ENCODE measurements at places on chromosomes 7 and 10.
A peak's percentile ranks its signal among the peaks of the same experiment; 100 is the strongest.

DNA sequence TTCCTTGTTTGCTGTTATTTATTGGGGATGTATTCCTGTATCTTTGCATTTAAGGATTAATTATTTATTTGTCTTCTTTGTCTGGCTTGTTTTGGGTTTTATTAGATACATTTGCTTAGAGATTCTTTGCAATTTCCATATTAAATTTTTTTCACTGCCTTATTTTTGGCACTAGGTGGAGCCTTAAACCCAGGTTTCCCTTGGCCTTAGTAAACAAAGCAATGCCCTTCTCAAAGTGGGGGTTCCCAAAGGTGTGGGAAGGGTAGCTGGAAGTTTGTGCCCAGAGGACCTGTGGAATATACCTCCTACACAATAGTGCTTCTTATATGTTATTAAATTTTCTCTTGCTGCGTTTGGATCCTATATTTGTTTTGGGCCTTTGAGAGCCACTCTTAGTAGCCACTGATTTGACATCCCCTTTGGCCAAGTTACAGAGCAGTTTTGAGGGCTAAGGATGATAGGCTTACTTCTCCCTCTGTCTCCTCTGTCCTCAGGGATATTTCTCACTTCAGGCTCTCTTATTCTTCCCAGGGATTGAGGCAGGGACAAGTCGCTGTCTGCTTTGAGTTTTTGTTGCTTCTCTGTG is 162.3 kb downstream of the ITGB1 start:
- no peak for DNase-seq

DNA sequence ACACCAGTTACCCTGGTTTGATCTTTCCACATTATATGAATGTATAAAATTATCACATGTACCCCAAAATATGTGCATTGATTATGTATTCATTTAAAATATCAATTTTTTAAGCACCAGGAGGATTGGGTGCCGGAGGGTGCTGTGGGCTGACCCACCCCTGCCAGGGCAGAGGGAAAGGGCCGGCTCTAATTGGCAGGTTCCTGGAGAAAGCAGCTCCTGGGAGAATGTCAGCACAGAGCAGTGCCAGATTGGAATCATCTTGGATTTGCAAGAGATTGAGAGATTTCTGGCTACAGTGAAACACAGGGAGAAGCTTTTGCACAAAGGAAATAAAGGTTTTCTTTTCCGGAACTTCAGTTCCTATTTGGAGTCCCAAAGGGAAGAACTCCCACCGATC is 264.4 kb upstream of the TCERG1L start:
- DNase-seq = no peak

- DNase-seq = no peak
Observed at GRCh38 chr10:47240173-47240572, 59.8 kb upstream of the GDF10 start.

- no peak for DNase-seq
Observed at GRCh38 chr7:137882261-137882668, 35.5 kb upstream of the DGKI start.

- DNase-seq = peak; percentile 45
Observed at GRCh38 chr7:98202367-98203195, 8.7 kb upstream of the BHLHA15 start.

GRCh38 chr7:81484261-81484660 is 285.6 kb downstream of the HGF start:
- DNase-seq = no peak

GRCh38 chr7:31642681-31643115 is 44.3 kb upstream of the PPP1R17 start:
- no peak for DNase-seq

DNA sequence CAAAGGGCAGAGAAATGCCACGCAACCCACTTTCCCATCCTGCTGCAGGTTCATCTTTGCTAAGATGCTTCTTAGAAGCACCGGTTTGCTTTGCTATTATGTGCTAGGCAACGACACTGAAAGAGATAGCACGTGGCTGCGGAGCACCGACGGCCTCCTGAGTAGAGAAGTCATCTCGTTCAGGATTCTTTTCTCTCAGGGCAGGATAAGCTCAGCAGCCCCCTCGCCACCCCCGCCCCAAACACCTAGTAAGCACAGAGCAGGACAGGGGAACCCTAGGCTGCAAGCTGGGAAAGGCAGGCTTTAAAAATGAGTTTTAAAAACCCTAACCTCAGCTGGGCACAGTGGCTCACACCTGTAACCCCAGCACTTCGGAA is 15.0 kb downstream of the ASB13 start:
- DNase-seq = no peak

DNA sequence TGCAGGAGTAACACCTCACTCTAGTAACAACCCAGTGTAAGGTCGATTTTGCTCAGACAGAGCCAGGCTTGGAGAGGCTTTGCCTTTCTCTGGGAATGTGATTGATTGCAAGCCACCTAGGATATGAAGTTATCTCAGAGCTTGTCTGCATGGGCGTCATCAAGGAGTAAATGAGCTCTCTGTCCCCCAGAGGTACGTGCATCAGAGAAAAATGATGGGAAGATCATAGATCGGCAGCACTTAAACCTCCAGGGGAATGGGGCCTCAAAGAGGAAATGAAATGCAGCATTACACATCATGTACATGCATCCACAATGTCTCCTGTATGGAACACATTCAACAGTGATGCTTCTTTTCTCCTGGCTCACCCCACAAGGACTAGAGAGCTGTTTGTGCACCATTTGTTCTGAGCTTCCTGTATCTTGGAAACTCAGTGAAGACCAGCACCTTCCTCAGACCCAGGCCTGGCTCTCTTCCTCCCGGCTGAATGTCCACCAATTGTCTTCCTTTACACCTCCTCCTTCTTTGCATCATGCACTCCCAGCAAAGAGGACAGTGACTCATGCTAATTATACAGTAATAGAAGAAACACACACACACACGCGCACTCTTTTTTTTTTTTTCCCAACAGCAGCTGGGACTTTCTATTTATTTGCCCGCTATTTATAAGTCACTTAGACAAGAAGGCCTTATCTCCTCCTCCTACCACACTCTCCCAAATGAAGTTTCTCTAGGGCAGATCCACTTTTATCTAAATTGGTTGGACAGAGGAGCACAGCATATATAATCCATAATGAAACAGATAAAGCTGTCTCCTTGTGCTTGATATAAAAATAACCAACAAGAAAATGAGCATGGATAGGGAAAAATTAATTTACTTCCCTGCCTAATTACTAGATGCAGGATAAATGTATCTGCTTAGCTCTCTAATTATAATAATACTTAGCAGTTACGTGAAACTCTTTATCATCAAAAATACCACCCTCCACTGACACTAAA is 990.7 kb downstream of the CCSER2 start:
- no peak for DNase-seq

DNA sequence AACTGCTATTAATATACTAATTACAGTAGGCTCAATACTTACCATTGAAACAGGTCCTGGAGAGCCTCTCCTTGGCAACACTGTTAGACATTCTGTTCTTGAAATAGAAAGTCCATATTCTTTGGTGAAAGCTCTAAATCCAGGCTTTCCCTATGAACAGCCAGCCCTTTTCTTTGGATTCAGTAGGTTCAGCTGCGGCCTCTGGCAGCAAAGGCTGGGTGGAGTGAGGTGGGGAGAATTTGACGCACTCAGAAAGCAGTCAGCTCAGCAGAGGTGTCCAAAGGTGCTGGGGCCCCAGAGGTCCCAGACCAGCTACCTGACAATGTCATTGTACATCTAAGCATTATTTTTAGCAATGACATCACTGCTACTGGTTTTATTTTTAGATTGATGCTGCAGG is 146.1 kb downstream of the GRK5 start:
- DNase-seq = no peak

- DNase-seq = no peak
Observed at GRCh38 chr10:2392145-2392812, 655.0 kb upstream of the ADARB2 start.

DNA sequence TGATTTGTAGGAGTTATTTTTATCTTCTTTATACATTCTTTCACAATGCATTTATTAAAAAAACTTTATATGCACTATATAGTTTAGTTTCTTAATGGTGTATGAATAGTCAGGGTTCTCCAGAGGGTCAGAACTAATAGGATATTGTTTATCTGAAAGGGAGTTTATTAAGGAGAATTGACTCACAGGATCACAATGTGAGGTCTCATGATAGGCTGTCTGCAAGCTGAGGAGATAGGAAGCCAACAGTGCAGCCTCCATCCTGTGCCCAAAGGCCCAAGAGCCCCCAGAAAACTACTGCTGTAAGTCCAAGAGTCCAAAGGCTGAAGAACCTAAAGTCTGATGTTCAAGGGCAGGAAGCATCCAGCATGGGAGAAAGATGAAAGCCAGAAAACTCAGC is 192.8 kb upstream of the AHR start:
- no peak for DNase-seq

- DNase-seq = no peak
Observed at GRCh38 chr10:69696073-69696731, 66.2 kb downstream of the FAM241B start.

DNA sequence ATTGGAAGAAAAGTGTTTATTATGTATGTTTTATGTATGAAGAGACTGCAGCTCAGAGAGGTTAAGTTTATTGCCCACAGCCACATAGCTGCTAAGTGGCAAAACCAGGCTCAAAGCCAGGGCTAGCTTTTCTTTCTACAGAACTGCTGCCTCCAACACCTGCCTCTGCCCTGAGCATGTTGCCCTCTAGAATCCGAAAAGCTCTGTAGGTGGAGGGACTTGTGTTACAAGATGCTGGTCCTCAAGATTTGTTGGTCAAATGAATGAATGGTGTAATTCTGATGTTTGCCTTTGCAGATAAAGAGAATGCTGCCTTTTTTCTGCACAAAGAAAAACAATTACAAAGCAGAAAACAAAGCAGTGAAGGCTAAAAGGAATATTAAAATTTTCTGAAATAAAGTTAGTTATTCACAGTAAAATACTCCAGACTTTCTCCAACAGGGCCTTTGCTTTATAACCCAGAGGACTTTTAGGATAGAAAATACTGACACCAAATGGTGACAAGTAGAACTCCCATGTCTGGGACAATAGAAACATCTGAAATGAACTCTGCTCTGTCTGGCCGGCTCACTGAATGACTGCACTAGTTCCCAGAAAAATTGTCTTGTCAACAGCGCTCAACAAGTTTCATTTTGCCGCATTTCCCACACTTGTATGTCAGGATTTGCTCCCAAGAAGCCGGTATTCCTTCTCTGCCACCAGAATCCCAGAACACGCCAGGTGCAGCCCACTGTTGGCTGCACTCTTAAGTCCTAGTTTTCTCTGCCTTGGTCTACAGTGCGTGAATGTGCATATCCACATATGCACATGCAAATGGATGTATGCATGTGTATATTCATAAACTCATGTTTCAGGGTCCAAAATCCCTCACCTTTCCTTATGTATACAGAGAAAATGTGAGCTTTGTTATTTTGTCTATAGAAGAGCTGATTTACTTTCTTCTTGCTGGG is 11.0 kb upstream of the DNTT start:
- no peak for DNase-seq
